Upper lobe of left lung (tissue), 6 donors: ENCODE measurements at places on chromosomes 2 and 18. TPM values are rescaled to one million over a fixed set of nuclear protein-coding genes. Genes with fewer than 3 reads are reported as not detected.

Gene OXER1
- 1.3 TPM for total RNA-seq

Gene SULT1C2
- total RNA-seq = 2.1 TPM

Gene MARCO
- total RNA-seq = 192 TPM

DNA sequence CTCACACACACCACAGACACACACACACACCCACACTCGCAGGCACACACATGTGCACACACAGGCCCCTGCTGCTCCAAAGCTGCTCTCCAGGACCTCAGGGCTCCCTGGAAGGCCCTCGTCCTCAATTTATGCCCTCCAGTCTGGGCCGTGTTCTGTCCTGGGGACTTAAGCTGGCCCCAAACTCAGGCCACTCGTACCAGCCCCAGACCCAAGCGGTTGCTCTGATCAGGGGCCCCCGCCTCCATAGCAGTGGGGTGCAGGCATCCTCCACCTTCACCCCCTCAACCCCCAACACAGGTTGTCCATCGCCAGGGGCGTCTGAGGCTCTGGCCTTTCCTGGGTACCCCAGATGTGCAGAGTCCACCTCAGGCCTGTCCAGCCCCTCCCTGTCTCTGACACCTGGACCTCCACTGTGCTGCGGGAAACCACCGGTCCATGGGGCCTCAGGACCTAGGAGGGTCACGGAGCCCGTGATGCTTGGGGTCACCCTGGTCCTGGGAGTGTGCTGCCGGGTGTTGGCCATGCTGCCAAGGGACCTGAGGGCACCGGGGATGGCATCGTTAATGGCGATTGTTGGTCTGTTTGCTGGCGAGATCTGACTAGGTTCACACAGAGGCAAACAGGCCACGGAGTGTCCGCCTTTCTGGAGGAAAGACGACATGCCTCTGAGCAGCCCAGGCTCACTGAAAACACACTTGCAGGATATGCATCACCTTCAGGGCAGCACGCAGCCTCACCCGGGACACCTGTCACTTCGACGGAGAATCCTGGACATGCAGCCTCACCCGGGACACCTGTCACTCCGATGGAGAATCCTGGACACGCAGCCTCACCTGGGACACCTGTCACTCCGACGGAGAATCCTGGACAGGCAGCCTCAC is 155.6 kb downstream of the NDUFA10 start:
- DNase-seq = no peak

- peak; percentile 89 for DNase-seq
Observed at GRCh38 chr2:8677646-8678592, 3.9 kb upstream of the ID2 start.

DNA sequence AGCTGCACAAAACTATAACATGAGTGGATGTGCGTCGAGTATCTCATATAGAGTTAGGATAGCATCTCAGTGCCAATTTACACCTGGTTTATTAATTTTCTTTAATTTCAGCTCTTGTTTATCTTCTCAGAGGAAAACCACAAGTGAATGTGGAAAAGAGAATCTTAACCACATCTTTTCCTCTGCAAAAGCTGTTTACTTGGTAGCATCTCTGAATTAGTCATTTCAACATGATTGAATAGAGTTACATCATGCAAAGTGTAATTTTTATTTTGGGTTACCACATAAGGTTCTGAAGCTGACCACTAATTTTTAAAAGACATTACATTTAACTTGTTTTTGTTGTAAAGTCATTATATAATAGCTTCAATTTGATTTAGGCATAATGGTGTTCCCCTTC is 83.8 kb upstream of the FAM237A start:
- DNase-seq = no peak

- DNase-seq = no peak
Observed at GRCh38 chr2:67954093-67954748, 108.6 kb downstream of the C1D start.

GRCh38 chr2:143426296-143426695 is 297.1 kb downstream of the ARHGAP15 start:
- no peak for DNase-seq

- DNase-seq = no peak
Observed at GRCh38 chr2:66430505-66431273, 4.2 kb upstream of the MEIS1 start.

GRCh38 chr2:40428439-40428838 is 23.5 kb downstream of the SLC8A1 start:
- no peak for DNase-seq
